ENCODE measurements at places on chromosomes 5 and 9.

DNA sequence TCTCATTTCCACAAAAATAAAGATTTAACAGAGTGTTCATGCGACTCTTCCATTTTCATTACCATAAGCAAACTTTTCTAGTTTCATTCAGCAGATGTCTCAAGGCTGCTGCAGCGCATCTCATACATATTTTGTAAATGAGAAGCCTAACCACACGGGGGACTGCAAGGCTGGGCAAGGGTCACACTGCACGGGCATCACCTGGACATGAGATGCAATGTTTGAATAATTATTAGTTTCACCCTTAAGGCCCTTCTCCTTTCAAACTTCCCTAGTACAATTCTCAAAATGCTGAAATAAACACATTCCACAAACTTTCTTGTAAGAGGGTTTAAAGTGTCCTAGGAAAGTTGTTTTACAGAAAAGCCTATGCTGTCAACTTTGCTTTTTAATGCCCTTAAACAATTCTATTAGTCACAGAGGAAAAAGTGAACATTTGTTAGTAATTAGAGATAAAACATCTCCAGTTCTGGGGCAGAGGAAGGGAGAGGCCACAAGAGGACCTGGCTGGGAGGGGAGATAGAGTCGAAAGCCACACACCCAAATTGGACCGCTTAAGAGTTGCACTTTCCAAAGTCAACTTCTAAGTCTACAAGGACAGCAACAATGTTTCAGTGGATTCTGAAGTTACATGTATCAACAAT lies 1.3 kb downstream of the DENND1A start:
- no peak for DNase-seq

DNA sequence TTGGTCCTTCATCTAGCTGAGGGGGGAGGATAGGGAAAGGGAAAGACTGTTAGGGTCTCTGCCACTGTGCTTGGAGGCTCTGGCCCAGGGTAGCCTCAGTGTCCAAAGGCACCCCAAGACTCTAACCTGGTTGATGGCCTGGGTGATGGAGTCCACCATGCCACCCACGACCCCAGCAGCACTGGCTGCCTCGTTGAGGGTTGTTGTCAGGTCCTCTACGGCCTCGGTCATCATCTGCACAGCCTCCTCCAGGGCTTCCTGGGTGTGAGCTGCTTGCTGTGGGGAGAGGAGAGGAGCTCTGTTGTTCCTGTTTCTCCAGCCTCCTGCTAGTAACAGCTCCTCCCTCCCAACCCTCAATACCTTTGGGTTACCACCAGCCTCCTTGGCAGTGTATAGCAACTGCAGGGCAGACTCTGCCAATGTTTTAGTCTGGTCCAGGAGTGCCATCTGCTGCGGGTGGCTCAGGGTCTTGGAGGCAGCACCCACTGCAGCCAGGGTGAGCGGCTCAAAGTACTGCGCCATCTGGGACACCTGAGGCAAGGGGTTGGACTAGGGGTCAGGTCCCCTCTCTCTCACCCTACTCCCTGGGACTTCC lies 16.2 kb upstream of the TPM2 start:
- DNase-seq: no peak

DNA sequence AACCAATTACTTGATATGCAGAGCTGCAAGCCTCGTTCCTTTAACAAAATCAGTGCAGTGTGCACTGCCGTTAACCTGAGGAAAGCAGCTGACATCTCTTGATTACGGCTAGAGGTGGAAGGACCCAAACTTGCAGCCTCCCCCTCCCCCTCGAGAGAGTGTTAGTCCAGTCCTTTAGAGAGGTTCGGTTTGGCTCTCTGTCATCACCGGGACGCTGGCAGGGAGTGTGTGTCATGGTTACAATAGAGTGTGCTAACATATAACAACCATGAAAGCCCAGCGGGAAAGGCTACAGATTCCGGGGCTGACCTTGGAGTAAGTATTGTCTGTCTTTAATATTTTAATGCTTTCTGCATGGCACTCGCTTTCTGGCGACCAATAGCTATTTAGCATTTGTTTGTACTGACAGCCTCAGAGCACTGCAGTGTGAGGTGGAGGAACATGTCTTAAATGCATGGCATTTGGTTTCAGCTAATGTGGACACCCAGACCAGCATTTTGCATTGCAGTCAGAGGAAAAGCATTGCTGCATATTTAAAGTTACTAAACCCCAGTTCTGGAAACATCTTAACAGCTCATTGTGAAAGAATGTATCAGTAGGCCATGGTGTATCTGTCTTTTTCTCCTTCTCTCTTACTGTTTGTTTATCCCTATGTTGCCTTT lies 237.5 kb downstream of the CD180 start:
- DNase-seq: no peak

DNA sequence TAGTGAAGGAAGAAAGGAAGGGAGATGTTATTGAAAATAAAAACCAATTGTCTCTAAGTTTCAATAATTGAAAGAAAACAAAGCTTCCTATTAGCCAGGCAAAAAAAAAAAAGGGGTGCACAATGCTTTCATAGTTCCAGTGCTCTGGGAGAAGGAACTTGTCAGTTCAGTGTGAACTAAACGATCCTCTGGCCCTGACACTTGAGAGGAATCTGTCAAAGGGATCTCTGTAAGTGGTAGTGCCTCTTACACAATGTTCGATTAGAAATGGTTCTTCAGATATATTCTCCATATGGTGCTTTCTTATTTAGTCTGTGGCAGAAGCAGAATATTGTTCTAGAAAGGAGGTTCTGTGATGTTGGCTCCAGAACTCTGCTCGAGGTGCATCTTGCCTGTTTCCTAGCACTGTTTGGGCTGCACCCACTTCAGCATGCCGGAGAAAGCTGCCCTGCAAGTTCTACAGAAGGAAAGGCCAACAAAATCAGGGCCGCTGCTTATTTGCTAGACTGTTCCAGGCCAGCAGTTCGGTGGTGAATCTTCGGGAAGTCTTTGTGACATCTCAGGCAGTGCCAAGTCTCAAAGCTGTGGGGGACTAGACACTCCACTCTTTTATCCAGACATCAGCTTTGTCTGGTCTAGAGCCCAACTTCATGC lies 90.9 kb downstream of the PIK3R1 start:
- no peak for DNase-seq

- DNase-seq: no peak
Observed at GRCh38 chr5:56543441-56544388, 271.6 kb upstream of the MAP3K1 start.
